ENCODE measurements at places on chromosomes 7 and 10. TPM values are rescaled to one million over a fixed set of nuclear protein-coding genes. Genes with fewer than 3 reads are reported as not detected.

The FGF8 gene
- total RNA-seq = not detected

The HOGA1 gene
- 2.7 TPM for total RNA-seq

The SPDYE11 gene
- total RNA-seq = not detected

The FRAT1 gene
- 17.8 TPM for total RNA-seq

The CROT gene
- total RNA-seq = 5.6 TPM

The NEBL gene
- total RNA-seq = 61.2 TPM

The MMP21 gene
- 2.2 TPM for total RNA-seq

The ZPBP gene
- not detected for total RNA-seq

The INA gene
- not detected for total RNA-seq

The VWA2 gene
- total RNA-seq = 17.8 TPM

The TAS2R41 gene
- total RNA-seq = 0.54 TPM

The LIPK gene
- not detected for total RNA-seq

Data from upper lobe of left lung (tissue), 6 donors.